ENCODE measurements at places on chromosomes 1 and 21. TPM values are rescaled to one million over a fixed set of nuclear protein-coding genes. Genes with fewer than 3 reads are reported as not detected.

The ARPC5 gene
- total RNA-seq = 73.9 TPM

The SCMH1 gene
- total RNA-seq = 58.8 TPM

The TAS1R1 gene
- not detected for total RNA-seq

The SLC35F3 gene
- total RNA-seq = 0.25 TPM

The ADSS2 gene
- 52.4 TPM for total RNA-seq

The CRYBG2 gene
- total RNA-seq = 10.9 TPM

The SPRR2G gene
- not detected for total RNA-seq

The TRIM67 gene
- 0.04 TPM for total RNA-seq

The RPRD2 gene
- total RNA-seq = 38.5 TPM

The FTCD gene
- 9.6 TPM for total RNA-seq

The ERICH3 gene
- total RNA-seq = not detected
